ENCODE measurements at places on chromosomes 7 and 10.

- no peak for DNase-seq
Observed at GRCh38 chr10:34291466-34292193, 523.5 kb downstream of the PARD3 start.

- DNase-seq, result no peak
Observed at GRCh38 chr7:159066816-159067575, 77.7 kb downstream of the VIPR2 start.

DNA sequence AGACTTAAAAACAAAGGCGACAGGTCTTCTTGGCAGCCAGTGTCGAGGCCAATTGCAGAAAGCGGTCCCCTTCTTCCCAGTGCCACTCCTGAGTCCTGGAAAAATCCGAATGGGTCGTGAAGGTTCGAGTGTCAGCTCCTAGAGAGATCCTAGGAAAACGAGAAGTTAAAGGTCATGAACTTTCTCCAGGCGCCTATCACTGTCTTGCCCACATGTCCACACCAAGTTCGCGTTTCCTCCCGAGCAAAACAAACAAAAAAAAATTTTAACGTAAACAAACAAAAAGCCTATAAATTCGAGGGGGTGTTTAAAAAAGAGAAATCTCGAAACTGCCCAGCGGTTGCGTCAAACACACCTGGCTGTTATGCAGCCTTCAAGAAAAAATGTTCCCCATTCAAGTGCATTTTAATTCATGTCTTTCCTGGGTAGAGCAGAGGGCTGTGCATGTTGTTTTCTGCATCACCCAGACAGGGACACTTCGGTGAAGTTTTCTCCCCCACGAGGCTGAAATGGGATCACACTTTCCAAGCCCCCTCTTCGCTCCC, 1.5 kb downstream of the ARHGAP21 start:
- no peak for DNase-seq

- DNase-seq, result peak; percentile 51
Observed at GRCh38 chr10:26860102-26860442, 686 bp downstream of the ABI1 start.

GRCh38 chr10:1393481-1393880, 337.3 kb downstream of the WDR37 start:
- no peak for DNase-seq

DNA sequence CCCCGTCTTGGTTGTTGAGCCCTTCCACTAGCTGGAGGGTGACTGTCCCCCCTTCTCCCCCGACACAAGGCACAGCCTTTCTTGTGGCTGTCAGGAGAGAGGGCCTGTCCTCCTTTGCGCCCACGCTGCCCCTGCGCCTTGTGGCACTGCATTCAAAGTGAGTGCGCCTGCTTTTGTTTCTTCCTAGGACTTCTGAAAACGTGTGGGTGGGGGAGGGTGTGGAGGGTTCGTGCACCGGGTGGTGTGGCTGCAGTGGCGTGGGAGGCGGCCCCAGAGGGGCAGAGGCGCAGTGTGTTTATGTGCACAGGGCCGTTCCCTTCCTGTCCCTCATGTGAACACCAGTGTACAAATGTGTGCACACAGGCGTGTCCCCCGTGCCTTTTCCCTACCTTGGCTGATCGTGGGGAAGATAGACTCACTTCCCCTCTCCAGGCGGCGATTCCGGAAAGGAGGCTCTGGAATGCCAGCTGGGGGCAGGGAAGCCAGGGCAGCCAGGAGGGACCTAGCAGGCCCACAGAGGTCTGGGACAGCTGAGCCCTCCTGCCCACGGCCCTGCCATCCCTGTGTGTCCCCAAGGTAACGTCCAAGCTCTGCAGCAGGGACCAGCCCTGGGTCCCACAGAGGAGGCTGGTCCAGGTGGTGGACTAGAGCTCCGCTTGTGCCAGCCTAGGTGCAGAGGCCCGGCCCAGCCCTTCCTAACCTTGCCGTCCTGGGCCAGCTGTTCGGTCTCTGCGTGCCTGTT, 88.8 kb downstream of the LHPP start:
- no peak for DNase-seq

DNA sequence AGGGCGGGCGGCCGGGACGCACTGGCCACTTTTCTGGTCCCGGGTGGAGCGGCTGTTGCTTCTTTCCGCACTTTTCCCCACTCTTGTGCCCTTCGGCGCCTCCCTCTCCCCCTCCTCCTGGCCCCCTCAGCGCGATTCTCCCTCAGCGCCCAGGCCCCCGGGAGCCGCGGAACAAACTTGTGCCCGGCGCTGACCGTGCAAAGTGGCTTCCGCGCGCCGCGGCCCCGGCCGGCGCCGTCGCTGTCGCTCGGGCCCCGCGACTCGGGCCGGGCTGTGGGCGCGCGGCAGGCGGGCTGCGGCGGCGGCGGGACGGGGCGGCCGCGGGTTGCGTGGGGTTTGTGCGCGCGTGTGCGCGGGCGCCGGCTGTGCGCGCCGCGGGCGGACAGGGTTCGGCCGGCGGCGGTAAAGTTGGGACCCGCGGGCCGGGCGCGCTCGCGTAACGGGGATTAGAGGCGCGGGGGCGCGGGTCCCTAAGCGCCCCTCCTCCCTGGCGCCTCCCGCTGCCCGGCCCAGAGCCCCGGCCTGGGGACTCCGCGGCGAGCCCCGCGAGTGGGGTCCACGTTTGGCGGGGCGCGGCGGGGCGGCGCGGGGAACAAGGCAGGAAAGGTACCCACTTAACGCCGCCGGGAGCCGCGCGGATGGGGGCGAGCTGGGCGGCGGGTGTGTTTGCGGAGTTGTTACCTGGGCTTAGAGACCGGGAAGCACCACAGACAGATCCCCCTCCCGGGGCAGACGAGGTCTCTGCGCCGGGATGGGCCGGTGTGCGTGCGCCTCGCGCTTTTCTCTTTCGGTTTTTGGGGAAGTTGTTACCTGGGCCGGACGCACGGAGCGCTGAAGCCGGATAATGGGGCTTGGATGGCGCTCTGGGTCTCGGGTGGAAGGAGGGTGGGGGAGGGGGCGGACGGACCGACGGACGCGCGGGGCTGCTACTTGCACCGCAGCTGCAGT, 860 bp downstream of the ZEB1 start:
- DNase-seq, result peak; percentile 32
